ENCODE measurements at places on chromosomes 1 and 21.

GRCh38 chr1:55868026-55868425, 652.9 kb upstream of the USP24 start:
- no peak for DNase-seq

DNA sequence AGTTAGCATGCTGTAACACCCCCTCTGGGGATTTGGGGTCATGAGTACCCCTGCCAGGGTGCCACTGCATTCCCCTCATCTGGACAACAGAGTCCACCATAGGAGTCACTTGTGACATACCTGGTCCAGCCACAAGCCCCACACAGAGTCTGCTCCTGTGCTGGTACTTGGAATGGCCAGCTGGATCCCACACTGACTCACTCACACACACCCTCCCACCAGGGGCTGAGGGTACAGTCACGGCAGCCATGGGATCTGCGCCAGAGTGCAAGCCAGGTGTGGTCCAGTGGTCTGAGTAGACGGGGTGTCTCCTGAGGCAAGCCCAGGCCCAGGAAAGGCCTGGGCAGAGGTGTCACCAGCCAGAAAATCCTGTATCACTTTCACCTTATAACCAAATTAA, 67.7 kb downstream of the MRPL39 start:
- DNase-seq = no peak

GRCh38 chr1:209397371-209397770, 186.1 kb upstream of the CAMK1G start:
- DNase-seq = no peak

DNA sequence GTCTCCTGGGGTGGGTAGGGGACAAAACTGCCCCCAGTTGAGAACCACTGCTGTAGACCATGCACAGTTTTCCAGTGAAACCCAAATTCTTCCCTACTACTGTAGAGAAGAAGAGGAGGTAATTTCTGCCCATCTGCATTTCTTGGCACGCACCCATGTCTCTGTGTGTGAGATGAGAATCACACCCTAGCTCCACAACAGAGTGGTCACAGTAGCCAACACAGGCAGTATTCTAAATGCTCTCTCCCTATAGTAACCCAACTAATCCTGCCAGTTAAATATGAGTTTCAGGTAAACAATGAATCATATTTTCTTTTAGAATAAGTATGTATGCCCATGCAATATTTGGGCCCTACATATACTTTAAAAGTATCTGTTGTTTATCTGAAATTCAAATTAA, 1.2 kb upstream of the CAPN2 start:
- DNase-seq = no peak

DNA sequence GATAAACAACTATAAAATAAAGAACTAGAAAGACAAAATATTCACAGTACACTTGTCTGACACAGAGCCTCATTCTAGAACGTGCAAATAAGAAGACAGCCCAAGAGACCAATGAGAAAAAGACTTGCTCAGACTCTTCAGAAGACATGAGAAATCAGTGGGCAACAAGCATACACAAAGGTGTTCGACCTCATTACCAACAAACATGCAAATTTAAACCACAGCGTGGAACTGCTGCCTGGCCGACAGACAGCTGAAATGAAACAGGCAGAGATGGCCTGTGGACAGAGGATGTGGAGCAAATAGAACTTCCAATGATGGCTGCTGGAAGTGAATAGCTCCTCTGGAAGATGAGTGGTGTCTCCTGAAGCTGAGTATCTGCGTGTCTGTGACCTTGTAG, 22.4 kb upstream of the COL6A1 start:
- DNase-seq = no peak

DNA sequence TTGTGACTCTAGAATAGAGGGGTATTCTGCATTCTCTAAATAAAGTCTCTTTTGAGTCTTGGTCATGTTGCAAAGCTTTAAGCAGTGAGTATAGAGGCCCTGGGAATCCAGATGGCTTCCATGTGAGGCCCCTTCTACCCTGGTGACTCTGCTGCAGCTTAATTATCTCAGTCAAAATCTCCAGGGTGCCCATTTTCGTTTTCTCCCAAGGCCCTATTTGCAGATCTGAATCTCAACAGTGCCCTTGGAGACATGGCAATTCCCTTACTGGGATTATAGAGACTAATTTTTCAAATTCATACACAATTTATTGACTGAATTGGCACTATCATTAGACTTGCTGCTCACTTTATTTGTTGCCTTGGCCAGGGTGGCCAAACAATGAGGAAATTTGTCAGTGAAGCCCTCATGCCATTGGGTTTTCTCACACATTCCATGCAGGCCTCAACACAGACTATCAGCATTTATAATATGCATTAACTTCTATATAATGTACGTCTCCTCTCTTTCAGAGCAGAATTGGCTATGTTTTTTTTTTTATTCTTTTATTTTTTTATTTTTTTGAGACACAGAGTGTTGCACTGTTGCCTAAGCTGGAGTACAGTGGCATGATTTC, 35.1 kb downstream of the PROX1 start:
- DNase-seq = no peak

- no peak for DNase-seq
Measured at GRCh38 chr1:3135073-3135702, 66.2 kb downstream of the PRDM16 start.

All from D341Med (cell line).